T-helper 1 cell (primary cell): ENCODE measurements at places on chromosomes 1 and 21.

DNA sequence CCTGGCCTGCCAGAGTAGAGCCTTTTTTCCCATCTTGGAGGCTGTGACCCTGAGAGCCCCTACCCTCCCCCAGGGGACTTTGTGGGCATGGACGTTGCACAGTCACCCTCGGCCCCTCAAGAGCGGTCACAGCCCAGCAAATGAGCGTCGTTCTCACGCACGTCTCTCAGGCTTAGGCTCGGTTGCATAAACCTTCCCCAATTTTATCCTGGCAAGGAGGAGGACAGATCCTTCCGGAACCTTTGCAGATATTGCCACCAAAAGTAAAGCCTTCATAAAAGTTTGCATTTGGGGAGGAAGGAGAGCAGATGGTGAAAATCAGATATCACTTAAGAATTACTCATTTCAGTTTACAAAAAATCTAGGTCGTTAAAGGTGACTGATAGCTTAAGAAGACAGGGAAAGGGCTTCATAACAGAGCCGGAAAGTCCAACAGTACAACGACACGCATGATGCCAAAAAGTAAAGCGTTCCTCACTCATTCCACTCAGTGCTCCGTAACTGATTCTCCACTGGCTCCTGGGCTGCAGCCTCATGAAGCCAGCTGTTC, 29.3 kb downstream of the PDE9A start:
- DNase-seq = no peak

GRCh38 chr1:241475671-241476070, 43.9 kb downstream of the FH start:
- DNase-seq = no peak

DNA sequence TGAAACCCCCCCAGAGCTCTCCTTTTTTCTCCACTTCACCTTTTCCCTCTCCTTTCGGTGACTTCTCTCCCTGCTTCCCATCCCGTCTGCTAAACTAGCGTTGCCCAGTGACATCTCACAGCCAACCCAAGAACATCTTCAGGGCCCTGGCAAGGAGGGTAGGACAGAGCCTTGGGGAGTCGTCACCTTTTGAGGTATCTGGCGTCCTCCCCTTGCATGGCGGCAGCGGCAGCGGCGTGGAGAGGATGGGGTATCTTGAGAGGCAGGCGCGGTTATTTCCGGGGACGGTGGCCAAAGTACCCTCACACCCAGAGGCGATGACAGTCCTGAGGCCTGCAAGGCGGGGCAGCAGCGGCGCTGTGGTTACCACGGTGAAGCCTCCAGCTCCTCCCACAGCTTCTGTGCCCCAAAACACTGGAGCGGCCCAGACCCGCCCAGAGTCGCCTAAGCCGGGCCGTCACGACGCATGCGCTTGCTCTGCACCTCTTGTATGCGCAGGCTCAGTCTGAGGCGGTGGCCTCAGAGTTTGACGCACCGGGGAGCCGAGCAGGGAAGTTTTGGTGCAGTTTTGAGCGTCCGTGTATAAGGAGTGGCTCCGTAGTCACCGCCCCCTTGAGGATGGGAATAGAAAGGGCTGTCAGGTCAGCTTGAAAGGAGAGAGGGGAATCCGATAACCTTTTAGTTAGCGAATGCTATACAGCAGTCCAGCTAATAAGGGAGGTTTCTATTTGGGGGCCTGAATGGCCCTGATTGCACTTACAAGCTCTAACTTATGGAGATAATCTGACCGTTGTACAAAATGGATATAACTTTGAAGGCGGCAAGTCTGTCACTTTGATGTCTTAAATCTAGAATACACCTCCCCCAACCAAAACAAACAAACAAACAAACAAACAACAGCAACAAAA, at the start of gene KIFAP3:
Gene KIFAP3 (minus strand): TSS at position 446 of the 908 bp plus-strand sequence. CDS start 228 bp downstream, at position 218.
- peak; percentile 94 for DNase-seq

DNA sequence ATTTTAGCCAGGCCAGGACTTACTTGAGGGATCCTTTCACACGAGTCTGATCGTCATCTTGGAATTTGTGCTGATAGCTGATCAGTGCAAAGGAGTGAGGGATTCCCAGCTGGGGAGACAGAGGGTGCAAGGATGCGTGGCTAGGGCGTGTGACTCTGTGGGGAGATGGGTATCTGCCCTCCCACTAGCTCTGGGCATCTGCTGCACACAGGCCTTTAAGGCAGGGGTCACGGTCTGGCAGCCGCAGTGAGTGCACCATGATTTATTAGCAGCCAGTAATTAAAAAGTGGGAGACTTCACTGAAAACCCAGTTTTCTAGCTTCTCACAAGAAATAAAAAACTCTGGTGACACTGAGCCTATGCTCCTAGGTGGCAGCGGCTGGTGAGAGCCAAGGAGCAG, 20.4 kb downstream of the THAP3 start:
- no peak for DNase-seq

DNA sequence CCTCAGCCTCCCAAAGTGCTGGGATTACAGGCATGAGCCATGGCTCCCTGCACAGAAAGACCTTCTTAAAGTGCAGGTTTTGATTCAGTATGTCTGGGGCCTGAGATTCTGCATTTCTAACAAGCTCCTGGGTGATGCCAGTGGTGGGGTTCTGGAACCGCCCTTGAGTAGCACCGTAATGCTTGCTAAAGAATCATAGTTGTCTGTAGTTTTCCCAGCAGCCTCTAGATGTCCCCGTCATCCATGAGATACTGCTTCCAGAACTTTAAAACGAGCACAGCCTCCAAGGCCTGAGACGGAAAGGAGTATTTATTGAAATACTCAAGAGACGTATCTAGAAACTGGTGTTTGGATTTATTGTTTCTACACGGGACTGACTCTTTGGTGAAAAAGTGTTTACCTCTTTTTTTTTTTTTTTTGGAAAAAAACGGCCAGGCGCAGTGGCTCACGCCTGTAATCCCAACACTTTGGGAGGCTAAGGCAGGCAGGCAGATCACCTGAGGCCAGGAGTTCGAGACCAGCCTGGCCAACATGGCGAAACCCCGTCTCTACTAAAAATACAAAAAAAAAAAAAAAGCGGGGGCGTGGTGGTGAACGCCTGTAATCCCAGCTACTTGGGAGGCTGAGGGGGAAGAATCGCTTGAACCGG, 2.6 kb upstream of the TOR3A start:
- peak; percentile 30 for DNase-seq

DNA sequence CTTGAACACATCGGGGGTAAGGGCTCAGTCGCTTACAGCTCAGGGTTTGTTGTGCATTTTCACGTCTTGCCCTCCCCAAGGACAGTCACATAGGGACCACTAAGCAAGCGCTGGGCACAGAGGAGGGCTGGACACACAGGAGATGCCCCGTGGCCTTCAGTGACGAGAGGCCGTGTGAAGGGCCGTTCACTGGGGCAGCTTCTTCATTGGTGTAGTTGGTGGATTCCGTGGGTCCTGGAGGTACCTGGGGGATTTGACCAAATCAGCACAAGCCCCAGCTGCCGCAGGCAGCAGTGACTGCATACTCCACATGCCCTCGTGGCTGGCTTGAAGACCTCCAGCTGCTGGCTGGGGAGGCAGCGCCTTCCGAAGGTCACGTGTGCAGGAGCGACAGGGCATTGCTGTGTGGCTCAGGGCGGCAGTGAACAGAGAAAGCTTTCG, 100.8 kb upstream of the C1orf174 start:
- DNase-seq = no peak

DNA sequence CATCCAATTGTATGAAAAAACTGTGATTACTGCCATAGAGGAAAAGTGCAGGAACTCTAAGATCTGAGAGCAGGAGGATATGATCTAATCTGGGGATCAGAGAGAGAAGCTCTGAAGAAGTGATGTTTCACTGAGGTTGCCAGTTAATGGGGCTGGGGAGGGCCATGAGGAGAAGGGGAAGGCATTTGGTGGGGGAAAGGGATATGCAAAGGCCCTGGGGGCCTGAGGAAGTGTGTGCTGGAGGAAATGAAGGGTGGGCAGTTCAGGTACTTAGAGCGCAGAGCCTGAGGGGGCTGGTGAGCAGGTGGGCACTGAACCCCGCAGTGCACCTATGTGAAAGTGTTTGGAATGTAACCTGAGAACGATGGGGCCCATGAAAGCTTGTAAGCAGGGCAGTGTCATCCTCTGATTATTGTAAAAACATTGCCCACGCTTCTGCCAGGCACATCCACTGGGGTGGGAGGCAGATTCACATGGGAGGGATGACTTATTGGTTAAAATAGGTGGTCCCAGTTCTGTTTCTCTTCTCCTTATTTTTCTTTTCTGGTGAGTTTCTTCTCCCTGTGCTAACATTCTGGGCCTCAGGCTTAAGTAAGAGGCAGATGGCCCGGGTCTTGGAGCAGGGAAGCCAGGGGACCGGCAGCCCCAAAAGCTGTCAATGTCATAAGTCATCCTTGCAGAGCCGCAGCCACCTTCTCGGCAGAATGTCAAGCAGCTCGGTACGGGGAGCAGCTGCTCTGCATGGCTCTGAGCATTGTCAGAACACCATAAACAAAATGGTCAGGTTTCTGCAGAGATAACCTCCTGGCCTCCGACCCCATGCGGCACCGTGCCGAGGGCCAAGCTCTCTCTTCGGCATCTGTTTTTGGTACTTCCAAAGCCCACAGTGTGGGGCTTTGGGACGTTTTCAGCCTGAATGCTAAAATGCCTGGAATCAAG, 492.0 kb upstream of the VAMP3 start:
- no peak for DNase-seq

- no peak for DNase-seq
Observed at GRCh38 chr1:45822644-45823043, 19.2 kb downstream of the MAST2 start.

DNA sequence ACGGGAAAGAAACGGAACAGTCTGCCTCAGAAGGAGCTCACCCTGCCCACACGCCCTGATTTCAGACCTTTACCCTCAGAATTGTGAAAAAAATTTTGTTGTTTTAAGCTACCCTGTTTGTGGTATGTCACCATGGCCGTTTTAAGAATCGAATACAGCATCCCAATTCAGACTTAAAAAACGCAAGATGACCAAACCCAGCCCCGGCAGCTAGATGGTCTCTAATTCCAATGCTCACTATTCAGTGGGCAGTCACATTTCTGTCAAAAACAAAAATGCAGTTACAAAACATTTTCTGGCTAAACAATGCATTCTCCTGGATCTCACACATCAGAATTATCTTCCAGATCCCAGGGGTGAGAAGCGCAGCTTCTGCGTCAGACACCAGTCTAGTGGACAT, 527.5 kb downstream of the SMYD3 start:
- no peak for DNase-seq

DNA sequence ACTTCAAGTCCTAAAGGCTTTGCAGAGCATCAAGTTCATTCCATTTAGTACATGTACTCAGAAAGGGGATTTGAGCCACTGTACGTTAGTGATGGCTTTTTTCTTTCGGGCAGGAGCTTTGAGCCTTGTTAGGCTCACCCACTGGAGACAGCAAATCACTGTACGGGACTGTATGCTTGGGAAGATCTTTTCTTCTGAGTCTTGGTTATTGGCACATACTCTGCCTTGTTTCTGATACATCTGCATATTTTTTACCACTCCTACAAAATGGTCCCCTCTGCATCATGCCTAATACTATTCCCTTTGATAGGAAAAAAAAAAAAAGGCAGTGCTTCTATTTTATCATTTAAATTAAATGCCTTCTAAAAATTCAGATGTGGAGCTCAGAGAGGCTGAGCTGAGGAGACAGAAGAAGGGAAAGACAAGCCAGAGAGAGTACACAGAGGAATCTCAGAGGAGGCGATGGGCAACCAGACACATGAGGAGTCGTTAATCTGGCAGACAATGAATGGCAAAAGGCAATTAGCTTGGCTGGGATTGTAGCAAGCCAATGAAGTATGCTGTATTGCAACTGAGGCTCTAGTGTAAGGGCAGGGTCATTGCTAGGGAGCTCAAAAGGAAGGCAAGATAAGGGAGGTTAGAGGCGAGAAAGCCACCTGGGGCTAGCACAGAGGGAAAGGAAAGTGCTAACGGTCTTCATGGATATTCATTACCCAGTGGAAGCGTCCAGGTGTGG, 39.4 kb downstream of the PHC2 start:
- no peak for DNase-seq

DNA sequence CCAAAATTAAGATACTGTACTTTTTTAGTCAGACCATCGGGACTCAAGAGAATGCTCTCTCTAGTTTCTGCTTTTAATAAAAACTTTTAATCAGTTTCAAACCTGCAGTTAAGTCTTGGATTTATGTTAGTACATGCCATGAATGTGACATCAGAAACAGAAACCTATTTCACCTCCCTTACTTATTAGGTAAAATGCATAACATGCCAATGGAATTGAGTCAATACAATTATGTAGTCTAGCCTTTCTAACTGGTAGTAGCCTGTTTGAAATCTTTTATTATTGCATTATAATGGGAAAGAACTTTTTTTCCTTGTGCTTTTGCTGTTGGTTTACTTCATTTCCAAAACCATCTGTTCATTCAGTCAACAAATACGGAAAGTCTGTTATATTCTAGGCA, 4.8 kb downstream of the PHACTR4 start:
- no peak for DNase-seq

GRCh38 chr1:32208891-32209328, at the start of gene DCDC2B:
Gene DCDC2B, plus strand, starts transcription at chr1:32209089. Its CDS starts 5 bp downstream, at chr1:32209094.
- no peak for DNase-seq

GRCh38 chr1:111990026-111990877, 784 bp upstream of the KCND3 start:
- no peak for DNase-seq

GRCh38 chr21:37800057-37800455, 116.2 kb downstream of the KCNJ6 start:
- DNase-seq = no peak

DNA sequence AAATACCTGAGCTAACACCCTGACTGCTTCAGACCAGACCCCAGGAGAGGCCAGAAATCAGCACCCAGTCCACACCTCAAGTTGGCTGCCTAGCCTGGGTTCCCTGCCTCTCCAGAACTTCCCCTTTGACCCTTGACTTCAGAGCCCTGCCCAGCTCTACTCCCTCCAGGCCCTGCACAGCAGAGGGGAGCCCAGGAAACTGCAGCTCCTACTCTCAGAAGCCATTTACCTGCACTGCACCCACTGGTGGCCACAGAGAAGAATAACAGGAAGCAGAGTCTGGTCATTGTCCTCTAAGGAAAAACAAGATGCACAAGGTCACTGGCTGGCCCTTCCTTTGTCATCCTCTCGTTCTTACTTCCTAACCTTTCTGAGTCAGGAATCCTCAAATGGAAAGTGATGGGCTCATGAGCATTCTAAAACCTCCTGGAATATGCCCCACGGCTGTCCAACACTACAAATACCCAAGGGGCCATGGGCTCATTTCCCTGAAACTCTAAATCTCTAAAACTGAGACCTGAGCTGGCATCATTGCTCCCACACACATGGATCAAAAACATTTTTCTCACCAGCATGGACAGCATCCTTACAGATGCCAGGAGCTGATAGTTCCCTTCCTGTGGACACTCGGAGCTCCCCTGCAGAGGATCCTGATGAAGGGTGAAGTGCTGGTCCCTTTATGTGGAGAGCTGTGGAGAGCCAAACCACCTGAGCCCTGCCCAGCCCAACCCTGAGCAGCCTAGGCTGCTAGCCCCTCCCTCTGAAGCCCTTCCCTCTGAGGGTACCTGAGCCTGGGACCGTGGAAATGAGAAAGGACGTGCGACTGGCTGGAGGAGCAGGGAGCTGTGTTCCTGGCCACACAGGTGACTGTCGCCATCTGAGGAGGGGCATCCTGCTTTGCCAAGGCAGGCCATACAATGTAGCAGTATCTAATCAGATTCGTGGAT, at the start of gene ITLN2:
Gene ITLN2 (minus strand): TSS at position 652 of the 947 bp plus-strand sequence. CDS start 68 bp downstream, at position 584.
- peak; percentile 31 for DNase-seq

- no peak for DNase-seq
Observed at GRCh38 chr1:163897412-163898155, 575.8 kb downstream of the NUF2 start.

- no peak for DNase-seq
Observed at GRCh38 chr21:33234635-33235520, 5.1 kb downstream of the IFNAR2 start.
